ENCODE measurements at places on chromosomes 5 and 9.
A peak's percentile ranks its signal among the peaks of the same experiment; 100 is the strongest.

- no peak for DNase-seq
Measured at GRCh38 chr5:76999451-76999850, 30.8 kb upstream of the AGGF1 start.

DNA sequence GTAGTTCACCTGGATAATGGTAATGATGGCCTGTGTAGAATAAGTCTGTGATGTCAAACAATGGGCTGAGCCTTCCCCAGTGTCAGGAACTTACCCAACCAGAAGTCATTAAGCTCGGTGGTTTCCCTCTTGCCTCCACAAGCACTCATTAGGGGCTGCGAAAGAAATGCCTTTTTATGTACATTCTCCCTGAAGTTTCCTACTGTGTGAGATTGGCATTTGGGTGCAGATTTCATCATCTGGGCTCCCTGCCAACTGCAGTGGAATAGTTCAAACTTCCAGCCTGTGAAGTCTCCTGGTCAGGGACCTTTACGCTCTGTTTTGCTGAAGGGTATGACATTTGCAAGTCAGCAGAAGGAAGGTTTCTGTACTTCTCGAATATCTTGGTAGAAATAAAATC is 41.6 kb upstream of the TMEM215 start:
- DNase-seq = no peak

GRCh38 chr5:39941416-39941815 is 516.6 kb upstream of the DAB2 start:
- no peak for DNase-seq

- no peak for DNase-seq
Measured at GRCh38 chr5:41683181-41683580, 172.8 kb upstream of the PLCXD3 start.

DNA sequence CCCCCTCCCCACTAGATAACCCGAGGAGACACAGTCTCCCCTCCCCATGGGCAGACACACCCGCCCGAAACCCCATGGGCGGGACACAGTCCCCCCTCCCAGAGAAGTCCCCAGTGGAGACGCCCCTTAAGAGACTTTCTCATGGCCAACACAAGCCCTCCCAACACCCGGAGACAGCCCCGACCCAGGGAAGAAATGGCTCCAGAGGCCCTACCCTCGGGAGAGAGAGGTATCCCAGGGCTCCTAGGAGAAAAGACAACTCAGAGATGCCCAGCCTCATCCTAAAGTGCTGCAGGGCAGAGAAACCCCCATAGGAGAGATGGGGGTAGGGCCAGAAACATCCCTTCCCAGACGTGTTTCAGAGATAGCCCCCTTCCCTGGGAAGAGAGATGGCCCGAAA is 27.4 kb downstream of the PCDH1 start:
- DNase-seq = no peak

DNA sequence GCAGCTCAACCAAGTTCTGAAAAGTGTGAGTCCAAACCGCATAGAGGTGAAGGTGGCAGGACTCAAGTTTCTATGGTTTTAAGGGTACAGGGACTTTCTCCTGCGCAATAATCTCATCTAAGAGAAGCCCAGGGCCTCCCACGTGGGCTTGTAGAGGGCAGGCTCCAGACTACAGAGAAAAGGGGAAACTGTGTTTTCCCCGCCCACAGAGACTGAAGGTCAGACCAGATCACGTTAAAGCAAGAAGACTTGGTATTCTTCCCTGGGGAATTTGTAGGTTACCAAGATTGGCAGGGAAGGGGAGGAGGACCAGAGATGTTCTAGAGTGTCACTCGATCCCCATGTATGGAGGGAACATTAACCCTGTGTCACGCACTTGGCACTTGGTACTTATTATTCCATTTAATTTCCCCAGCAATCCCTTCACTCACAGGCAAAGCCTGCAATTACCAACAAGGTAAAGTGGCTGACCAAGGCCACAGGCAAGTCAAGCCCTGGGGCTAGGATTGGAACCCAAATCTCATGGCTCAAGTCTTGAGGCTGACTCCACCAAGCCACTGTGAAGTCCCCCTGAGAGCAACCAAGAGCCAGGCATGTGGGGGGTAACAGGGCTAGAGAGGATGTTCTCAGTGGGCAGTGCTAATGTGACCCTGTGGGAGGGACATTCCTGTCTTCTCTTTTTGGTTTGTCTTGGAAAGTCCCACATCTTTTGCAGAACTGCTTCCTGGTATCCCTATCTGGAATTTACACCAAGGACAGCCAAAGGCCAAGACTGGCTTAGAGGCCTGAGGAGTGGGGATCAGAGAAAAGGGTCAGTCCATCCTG is 18.3 kb upstream of the NEK6 start:
- DNase-seq = peak; percentile 65

GRCh38 chr9:74444369-74444768 is 52.8 kb upstream of the RORB start:
- DNase-seq = no peak

DNA sequence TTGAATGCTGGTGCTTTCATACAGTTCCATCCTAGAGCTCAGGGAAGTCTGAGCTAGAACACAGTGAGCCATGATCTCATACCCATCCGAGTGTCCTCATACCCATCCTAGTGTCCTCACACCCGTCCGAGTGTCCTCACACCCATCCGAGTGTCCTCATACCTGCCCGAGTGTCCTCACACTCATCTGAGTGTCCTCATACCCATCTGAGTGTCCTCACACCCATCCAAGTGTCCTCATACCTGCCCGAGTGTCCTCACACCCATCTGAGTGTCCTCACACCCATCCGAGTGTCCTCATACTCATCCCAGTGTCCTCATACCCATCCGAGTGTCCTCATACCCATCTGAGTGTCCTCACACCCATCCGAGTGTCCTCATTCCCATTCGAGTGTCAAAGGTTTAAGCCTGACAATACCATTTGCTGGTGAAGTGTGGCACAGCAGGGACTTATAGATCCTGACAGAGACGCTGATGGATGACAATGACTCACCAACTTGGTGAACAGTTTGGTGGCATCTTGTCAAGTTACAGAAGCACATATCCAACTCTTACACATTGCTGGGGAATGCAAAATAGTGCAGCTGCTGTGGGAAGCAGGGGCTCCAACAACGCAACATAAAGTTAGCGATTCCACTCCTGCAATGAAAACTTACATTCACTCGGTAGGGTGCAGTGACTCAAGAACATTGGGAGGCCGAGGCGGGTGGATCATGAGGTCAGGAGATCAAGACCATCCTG is 77.0 kb upstream of the COL5A1 start:
- DNase-seq = no peak

DNA sequence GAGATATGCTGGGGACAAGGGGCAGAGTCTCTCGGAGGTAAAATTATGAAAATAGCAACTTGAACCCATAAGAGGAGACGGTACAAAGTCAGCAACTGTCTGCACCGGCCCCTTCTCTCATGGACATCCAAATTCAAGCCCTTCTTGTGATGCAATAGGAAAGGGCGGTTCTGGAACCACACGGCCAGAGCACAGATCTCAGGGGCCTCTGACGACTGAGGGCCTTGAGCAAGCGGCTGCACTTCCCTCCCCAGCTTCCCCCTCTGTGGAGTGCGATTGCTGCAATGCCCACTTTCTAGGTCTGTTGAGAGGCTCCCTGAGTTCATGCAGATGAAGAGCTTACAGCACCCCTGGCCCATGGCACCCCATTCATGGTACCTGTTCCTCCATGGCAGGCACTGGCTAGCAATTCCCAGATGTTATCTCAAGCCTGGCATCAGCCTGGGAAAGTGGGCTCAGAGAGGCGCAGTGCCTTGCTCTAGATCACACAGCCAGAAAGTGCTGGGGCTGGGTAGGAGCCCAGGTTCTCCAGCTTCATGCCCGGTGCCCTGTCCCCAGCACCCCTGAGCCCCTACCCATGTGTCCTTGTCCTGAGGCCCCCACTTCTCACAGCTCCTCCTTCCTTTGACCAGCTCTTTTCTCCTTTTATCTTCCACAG is 17.7 kb upstream of the CPLX2 start:
- no peak for DNase-seq

DNA sequence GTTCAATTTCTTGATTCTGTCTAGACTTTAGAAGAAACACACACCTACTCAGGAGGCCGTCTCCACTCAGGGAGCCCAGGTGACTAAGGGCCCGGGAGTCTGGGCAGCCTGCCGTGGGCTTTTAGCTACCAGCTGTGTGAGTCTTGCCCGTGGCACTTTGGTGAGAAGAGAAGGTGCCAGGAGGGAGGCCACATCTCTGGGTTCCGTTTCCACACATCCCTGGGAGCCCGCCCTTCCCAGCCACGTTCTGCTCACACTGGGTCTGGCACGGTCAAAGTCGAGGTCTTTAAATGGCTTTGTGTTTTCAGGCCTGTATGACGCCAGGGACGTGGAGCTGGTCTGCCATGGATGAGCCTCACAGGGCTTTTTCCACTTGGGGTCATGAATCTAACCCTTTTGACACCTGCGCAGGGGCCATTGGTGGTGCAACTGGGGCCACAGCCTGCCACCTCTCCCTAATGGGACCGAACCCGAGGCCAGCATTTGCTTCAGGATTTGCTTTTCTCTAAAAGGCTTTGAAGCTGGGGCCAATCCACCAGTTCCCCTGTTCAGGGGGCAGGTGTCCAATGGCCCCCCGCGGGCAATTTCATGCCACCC is 17.2 kb upstream of the FCN2 start:
- no peak for DNase-seq

DNA sequence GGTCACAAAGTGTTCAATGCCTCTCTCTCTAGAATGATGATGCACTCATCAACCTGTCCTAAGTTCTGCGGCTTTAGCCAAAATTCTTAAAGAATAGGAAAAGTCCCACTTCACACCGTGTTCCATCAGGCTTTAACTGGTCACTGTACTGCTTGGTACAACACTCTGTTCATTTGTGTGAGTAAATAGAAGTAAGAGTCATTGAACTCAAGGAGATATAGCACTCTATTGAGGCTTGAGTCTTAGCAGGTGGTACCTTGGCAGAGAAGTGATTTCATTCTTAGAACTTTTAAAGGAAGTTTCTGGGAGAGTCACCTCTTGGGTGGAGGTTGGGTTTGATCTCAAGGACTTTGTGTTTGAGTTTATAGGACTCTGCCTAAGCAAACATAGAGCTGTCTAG is 92.6 kb downstream of the TENT4A start:
- no peak for DNase-seq

DNA sequence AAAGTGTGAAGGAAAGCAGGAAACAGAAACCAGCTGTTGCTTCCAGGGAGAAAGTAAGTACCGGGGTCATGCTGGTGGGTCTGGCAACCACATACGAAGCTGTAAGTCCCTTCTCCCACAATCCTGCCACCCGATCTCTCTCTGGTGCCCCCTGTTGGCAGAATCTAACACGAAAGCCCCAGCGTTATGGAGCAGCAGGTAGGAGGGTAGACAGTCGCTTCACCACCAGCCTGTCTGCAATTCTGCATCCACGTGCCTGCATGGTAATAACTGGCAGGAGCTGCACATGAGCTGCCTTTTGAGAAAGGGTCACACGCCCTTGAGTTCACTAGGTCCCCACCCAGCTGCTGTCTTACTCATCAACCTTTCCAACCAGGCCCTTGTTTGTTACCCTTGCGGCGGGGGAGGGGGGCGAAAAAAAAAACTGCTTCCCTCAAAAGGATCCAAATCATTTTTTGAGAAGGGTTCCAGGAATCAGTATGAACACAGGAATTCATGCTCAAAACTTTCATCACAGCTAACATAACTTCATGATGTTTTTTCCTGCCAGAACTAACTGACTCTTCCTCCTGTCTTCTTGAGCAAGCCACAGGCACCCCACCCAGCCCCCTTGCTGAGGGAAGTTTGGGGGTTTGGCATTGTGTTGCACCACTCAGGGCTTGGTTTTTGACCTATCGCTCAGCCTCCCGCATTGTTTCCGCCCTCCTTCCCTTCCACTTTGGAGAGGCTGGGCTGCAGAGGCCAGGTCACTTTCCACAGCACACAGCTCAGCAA is 19.6 kb upstream of the TMEM252 start:
- DNase-seq = peak; percentile 21

DNA sequence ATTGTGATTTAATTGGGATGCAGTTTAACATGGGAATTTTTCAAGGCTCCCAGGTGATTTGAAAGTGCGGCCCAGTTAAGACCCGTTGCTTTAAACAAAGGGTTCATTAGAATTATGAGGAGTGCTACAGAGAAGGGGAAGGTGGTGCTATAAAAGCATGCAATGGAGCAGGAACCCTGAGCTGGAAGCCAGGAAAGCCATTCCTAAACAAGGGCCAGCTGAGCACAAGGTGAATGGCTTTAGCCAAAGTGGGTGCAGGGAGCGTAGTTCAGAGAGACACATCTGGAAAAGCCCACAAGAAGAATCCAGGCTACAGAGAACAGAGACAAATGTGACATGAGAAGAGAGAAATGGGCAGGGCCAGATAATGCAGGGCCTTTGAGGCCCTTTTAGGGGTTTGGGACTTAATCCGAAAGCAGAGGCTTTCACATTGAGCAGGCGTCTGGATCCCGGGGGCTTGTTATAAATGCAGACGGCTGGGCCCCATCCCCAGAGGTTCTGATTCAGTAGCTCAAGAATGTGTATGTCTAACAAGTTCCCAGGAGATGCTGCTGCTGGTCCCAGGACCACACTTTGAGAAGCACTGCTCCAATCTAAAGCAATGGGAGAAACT is 138.1 kb upstream of the WWC1 start:
- no peak for DNase-seq

DNA sequence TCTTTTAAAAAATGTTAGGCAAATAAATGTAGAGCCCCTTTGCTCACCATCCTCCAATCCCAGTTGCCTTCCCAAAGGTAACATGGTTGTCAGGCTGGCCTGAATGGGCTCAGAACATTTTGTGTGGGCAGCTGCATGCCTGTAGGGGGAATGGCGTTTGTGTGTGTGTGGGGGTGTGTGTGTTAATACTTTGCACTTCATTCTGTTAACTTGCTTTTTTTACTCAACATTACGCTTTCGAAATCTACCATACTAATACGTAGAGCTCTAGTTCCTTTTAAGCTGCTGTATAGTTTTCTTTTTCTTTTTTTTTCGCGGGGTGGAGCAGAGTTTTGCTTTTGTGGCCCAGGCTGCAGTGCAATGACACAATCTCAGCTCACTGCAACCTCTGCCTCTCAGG is 14.0 kb downstream of the MYOZ3 start:
- DNase-seq = no peak

GRCh38 chr9:77424993-77425392 is 223.1 kb downstream of the GNA14 start:
- DNase-seq = no peak
